ENCODE measurements at places on chromosomes 12 and 14.

- no peak for DNase-seq
Observed at GRCh38 chr12:47473091-47473490, 232.7 kb downstream of the RPAP3 start.

- no peak for DNase-seq
Observed at GRCh38 chr12:131990066-131990979, 40.6 kb downstream of the EP400 start.

DNA sequence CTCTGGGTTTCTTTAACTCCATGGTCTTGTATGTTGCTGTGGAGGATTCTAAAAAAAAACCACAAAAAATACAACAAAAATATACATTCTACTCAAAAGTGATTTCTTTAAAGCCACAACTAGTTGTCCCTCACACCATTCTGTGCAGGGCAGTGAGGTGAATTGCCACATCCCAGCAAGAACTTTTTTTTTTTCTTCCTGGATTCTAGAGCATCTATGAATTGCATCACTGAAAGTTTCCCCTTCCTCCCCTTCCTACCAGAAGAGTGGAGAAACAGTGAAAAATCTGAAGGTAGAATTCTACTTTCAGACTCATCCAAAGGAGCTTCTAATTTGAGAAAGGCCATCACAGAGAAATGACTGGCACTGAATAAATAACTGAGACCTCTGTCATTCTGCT is 395.3 kb downstream of the AEBP2 start:
- no peak for DNase-seq

DNA sequence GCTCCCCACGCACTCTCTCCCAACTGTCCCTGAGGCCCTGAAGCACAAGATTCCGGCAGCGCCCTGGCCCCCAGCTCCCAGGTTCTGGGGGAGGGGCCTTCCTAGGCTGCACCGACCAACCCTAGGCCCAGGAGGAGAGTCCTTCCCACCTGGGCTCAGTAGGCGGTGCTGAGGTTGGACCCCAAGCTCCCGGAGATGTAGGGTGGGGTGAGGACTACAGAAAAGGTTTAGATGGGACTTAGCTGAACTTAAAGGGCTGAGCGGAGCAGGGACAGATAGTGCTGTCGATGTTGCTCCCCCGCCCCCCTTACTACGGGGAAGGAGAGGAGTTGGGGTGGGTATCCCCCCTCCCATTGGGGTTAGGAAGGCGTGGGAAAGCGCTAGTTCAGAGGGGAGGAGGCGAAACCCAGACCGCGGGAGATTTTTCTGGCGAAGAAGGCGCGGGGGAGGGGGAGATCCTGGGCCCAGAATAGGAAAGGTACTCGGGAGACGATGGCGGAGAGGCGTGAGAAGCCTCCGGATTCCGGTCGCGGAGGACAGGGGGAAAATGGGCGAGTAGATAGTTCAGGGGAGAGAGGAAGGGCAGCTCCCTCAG is 4.2 kb upstream of the BAZ2A start:
- no peak for DNase-seq

- DNase-seq = no peak
Observed at GRCh38 chr12:105928436-105928835, 210.3 kb downstream of the NUAK1 start.

DNA sequence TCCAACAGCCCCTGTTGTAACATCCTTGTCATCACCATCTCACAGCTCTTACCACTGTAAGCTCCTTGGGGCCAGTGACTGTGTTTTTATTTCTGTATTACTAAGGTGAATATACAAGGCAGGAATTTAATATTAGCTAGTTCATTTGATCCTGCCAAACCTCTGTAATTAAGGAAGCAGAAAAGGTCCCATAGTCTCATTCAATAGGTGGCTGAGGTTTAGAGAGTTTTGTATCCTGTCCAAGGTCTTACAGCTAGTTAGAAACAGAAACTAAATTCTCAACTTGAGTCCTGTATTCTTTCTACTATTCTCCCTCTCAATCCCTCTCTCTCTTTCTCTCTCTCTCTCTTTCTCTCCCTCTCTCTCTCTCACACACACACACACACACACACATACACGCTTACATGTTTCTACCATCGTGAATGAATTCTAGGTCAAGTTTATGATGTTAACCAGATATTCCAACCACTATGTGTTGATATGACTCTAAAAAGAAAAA is 543 bp upstream of the GLIPR1 start:
- no peak for DNase-seq

- no peak for DNase-seq
Observed at GRCh38 chr12:125610971-125611370, 545.7 kb downstream of the AACS start.

DNA sequence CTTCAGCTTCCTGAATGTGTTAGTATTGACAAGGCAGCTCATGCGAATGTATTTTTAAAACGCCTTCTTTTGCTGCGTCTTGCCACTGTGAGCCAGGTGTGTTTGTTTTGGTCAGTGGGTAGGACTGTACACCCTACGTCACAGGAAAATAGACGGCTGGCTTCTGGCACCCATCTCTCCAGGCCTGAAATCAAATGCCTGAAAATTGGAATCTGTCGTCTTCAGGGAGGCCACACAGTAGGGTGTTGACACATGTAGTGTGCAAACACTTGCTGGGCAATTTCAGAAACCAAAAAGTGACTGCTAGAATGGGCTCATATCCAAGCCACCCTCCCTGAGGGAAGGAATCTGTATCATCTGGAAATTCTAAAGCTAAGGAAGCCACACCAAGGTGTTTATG is 209.3 kb downstream of the TTC8 start:
- no peak for DNase-seq
